ENCODE measurements at places on chromosomes 16 and 17.

DNA sequence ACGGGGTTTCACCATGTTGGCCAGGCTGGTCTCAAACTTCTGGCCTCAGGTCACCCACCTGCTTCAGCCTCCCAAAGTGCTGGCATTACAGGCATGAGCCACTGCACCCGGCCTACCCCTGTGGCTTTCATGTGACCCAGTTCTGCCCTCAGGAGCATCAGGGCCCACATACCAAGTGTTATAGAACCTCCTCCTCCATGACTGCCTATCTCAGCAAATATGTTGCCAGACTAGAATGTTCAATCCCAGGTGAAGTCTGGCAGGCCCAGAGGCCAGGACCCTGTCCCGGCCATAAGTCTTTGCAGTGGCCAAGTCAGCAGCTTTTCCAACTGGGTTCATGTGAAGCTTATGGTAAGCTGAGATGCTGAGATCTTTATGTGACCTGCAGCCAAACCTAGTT is 9.8 kb upstream of the SMPD3 start:
- no peak for DNase-seq

DNA sequence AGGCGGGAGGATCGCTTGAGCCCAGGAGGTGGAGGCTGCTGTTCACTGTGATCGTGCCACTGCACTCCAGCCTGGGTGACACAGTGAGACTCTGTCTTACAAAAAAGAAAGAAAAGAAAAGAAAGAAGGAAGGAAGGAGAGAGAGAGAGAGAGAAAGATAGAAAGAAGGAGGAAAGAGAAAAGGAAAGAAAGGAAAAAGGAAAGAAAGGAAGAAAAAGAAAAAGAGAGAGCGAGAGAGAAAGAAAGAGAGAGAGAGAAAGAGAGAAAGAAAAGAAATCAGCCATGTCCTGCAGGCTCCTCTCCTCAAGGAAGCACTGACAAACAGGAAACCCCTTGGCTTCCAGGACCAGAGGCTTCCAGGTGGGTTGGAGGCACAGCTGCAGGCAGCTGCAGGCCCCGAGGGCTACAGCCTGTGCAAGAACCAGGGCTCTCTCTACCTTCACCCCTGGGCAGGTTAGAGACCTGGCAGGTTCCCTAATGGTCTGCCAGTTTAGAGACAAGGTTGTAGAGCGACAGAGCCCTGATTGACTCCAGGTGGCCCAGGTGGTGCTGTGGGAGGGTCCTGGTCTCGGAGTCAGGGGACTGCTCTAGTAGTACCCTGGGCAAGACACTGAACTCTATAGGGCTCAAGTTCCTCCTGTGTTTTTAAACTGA is 53.8 kb downstream of the PECAM1 start:
- DNase-seq = no peak

GRCh38 chr17:57747221-57748017 is 2.3 kb upstream of the CCDC182 start:
- peak; percentile 5 for DNase-seq

DNA sequence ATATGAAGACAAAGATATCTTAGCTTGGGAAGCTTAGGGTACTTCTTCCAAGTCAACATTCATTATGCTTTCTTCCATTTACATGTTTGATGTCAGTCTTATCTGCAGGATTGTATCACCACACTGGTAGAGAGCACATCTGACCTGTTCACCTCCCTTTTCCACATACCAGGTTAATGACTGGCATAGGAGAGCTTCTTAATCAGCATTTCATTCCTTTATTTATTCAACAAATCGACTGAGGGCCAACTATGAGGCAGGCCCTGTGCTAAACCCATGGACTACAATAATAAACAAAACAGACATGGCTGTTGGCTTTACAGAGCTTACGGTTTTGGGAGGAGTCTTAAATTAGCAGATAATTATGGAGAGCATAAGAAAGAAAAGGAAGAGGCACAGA is 378.1 kb upstream of the CDH11 start:
- DNase-seq = no peak

DNA sequence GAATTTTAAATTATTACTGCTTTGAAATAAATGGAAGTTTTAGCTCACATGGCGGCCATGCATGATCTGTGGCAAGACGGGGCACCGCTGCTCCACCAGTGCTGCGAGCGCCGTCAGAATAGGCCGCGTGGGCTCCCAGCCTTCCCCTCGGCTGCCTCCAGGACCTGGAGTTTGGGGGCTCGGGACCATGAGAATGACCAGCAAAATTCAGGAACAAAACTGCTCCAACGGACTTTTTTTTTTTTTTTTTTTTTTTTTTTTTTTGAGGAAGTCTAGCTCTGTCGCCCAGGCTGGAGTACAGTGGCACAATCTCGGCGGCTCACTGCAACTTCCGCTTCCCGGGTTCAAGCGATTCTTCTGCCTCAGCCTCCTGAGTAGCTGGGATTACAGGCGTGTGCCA is 38.3 kb upstream of the AKAP1 start:
- DNase-seq = no peak

- no peak for DNase-seq
Measured at GRCh38 chr16:88468275-88469129, 15.4 kb downstream of the ZFPM1 start.

DNA sequence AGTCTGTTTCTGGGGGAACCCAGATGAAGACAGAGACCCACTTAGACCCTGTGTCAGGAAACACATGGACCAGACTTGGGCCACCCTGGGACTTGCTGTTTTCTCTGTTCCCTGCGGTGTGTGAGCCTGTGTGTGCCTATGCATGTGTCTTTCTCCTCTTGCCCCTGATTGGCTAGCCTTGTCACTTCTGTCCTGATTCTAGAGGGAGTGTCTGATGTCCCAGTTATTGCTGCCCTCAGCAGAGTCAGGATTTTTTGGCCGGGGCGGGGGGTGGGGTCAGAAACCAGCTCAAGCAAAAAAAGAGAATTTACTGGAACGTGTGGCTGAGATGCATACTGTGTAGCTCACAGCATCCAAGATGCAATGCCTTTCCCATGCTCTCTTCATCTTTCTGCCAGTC is 30.5 kb downstream of the PLCG2 start:
- no peak for DNase-seq

DNA sequence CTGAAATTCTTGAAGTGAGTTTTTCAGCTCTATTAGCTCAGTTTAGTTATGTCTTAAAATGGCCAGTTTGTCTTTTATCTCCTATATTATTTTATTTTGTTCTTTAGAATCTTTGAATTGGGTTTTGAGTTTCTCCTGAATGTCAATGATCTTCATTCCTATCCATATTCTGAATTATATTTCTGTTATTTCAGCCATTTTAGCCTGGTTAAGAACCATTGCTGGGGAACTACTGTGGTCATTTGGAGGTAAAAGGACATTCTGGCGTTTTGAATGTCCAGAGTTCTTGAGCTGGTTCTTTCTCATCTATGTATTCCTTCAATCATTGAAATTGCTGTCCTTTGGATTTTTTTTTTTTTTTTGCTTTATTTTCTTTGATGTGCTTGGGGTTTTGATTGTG is 203.9 kb upstream of the HS3ST4 start:
- DNase-seq = no peak

GRCh38 chr17:74603746-74604145 is 11.7 kb upstream of the CD300LD start:
- DNase-seq = no peak

Measured in effector memory CD4-positive, alpha-beta T cell (primary cell).